ENCODE measurements at places on chromosomes 13 and 19.
A peak's percentile ranks its signal among the peaks of the same experiment; 100 is the strongest.

GRCh38 chr19:45630463-45630862, 8.7 kb downstream of the EML2 start:
- no peak for DNase-seq

- no peak for DNase-seq
Measured at GRCh38 chr19:11261971-11262839, at the start of gene DOCK6. TSS of gene DOCK6 (minus strand) at chr19:11262524. CDS start at chr19:11262440, 84 bp downstream.

DNA sequence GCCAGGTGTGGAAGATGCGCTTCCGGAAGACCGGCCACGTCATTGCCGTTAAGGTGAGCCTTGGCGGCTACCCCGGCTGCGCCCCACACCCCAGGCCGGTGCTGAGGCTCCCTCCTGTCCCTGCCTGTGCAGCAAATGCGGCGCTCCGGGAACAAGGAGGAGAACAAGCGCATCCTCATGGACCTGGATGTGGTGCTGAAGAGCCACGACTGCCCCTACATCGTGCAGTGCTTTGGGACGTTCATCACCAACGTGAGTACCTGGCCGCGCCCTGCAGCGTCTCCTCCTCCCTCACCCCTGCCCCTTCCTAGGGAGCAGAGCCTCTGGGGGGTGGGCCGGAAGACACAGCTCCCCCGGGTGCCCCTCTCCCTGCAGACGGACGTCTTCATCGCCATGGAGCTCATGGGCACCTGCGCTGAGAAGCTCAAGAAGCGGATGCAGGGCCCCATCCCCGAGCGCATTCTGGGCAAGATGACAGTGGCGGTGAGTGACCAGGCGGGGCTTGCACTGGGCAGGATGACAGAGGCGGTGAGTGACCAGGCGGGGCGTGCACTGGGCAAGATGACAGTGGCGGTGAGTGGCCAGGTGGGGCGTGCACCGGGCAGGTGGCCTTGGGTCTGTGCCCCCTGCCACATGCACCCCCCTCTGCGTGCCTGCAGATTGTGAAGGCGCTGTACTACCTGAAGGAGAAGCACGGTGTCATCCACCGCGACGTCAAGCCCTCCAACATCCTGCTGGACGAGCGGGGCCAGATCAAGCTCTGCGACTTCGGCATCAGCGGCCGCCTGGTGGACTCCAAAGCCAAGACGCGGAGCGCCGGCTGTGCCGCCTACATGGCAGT, 4.1 kb upstream of the TGFBR3L start:
- DNase-seq, result no peak

DNA sequence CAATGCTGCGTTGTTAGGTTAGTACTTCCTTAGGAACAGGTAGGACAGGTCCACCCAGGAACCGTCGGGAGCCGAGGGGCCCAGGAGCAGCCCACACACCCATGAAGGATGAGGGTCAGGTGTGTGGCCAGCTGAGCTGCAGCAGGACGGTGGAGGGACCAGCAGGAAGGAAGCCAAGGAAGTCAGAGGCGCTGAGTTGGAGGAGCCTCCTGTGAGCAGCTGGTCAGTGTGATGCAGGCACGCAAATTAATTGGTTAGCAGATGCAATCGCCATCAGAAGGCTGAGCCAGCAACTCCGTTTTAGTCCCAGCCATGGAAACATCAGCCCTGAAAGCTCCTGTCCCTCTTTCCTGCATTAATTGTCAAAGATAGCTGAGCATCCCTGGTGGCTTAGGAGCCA, 114.9 kb upstream of the SOX1 start:
- DNase-seq, result no peak

DNA sequence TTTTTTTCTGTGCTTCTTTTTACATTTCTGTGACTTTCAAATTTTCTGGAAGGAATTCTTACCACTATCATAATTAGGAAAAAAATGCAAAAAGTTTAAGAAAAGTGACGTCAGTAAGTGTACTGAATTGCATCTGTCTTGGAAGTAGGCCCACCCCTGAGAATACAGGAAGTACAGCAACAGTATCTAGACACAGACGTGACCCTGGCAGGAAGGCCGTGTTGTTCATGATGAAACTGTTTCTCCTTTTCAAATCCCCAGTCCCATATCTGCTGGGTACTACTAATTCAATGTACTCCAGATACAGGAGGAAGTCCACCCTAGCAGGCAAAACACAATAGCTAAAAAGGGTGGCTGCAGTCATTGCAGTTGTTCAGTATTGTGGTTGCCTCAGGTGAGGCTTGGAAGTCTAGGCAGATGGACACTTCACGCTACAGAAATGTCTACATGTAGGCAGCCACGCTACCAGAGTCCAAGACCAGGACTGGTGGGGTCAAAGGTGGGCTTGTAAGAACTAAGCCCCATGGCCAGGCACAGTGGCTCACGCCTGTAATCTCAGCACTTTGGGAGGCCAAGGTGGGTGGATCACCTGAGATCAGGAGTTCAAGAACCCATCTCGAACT, 49.6 kb upstream of the MED4 start:
- DNase-seq, result peak; percentile 40
